Kidney epithelial cell (primary cell): ENCODE measurements at places on chromosomes 11 and 22. TPM values are rescaled to one million over a fixed set of nuclear protein-coding genes. Genes with fewer than 3 reads are reported as not detected.

Gene SOX10
- total RNA-seq = not detected in 2 replicates

Gene OR52H1
- 0.75 TPM in 1 of 2 replicates, not detected in the other for total RNA-seq

GRCh38 chr11:119785131-119785530, 56.1 kb upstream of the NECTIN1 start:
- DNase-seq = no peak

Gene IL18BP
- 2.9 and 6.4 TPM in 2 replicates for total RNA-seq

Gene OR52E8
- not detected in 2 replicates for total RNA-seq

Gene FXYD6
- 45.8 and 83.4 TPM in 2 replicates for total RNA-seq

- DNase-seq = no peak
These were observed 16.7 kb downstream of the STARD10 start for GRCh38 chr11:72776844-72777754.

DNA sequence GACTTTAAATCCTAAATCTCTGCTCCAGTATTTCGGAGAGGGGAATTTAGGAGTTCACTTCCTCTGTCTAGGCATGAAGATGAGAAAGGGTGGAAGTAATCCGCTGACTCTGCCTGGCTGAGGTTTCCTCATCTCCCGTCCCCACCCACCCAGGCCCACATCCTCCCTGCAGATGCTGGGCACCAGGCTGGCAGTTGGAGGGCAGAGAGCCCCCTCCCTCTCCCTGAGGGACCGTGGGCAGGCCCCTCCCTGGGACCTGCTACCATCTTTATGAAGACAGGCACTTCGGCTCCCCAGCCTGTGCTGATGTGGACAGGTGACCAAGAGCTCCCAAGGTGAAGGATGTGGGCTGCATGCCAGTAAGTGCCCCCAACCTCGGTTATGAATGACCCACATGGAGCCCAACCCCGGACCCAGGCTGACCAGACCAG, 6.7 kb downstream of the CASTOR1 start:
- DNase-seq = no peak

- DNase-seq = no peak
These were observed 1353.3 kb downstream of the FAM181B start for GRCh38 chr11:81380395-81380794.

DNA sequence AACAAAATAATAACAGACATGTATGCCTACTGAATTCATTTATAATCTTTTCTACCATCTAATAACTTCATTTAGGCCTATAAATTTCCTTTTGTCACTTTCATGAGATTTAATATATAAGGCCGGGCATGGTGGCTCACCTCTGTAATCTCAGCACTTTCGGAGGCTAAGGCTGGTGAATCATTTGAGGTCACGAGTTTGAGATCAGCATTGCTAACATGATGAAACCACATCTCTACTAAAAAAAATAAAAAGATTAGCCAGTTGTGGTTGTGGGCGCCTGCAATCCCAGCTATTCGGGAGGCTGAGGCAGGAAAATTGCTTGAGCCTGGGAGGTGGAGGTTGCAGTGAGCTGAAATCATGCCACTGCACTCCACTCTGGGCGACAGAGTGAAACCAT, 14.2 kb upstream of the NTM start:
- DNase-seq = peak; percentile 25

DNA sequence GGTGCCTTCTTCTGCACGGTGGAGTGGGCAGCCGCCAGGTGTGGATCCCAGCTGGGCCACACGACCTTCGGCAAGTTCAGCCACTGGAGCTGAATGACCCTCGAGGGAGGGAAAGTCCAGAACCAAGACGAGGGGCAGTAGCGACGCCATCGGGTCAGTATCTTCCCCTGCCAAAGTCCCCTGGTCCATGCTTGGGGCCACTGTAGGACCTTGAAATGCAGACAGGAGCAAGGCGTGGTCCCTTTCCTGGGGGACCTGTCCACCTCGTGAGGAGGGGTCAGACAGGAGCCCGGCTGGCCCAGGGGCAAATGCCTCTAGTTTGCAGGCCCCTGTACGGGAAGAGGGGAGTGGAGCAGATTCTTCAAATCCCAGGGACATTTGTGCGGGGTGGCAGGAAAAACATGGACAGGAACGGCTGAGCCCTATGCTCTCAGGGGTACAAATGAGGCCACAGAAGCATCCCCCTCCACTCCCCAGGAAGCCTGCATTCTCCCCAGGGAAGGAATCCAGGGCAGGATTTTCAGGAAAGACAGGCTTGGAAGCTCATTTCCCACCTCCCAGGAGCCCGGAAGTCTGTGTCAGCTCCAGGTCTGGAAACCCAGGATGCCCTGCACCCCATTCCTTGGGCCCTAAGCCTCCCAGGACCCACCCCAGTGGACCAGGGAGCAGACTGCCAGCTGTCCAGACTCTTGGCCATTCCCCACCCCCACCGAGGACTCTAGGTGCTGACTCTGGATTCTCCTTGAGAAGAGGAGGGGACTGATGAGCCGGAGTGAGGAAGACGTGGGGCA, 6.6 kb downstream of the SHANK2 start:
- DNase-seq = no peak

Gene KRTAP5-10
- not detected in 2 replicates for total RNA-seq

GRCh38 chr22:44468973-44469372, 29.1 kb downstream of the RTL6 start:
- no peak for DNase-seq

- DNase-seq = no peak
These were observed 21.6 kb upstream of the ADORA2A start for GRCh38 chr22:24405631-24406321.

DNA sequence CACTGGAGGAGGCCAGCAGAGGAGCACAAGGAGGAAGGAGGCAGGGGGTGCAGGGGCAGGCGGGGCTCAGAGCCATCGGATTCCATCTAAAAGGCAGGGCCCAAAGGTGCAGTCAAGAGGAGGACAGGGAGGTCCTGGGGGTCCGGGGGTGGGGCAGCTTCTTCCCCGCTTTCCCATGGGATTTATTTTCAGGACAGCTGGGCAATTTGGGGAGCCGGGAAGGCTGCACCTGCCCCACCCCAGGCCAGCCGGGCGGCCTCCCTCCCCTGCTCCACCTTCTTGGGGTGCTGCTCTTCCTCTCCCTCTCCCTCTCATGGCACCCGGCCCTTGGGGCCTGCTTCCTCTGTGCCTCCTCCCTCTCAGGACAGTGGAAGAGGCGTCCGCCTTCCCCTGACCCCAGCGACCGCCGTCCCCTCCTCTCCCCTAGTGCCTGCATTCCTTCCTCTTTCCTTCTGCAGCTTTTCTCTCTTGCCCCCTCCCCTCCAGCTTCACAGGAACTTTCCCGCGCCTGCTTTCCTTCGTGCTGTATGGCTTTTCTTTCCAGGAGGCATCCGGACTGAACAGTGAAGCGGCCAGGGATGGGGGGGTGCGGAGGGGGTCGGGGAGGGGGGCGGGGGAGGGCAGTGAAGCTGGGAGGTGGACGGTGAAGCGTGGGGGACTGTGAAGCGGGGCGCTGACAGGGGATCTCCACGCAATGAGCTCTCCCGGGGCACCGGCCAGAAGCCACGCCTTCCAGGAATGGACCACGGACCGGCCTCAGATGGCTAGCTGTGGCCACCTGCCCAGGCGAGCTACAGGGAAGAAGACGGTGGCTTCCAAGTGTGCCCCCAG, 26.9 kb downstream of the APOBEC3H start:
- DNase-seq = no peak

- DNase-seq = no peak
These were observed 18.4 kb downstream of the MS4A6E start for GRCh38 chr11:60345489-60345888.

DNA sequence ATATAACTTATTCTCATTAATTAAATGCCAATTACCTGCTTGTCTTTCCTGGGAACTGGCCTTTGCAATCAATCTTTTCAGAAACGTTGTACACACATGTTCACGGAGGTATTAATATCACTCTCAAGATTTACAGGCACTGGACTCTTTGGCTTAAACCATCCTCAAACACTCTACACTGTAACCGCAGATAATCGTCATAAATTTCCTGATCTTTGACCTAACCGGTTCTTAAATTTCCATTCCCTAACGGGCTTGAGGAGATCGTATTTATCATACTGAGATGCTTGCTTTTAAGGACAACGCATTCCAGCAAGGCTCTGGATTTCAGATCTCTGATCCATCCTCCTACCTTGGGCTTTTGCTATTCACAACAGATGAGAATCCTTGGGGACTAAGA, 72.8 kb downstream of the ARL14EP start:
- DNase-seq = no peak

GRCh38 chr11:63760487-63761079, 8.0 kb downstream of the ZFTA start:
- DNase-seq = no peak

- DNase-seq = peak; percentile 54
These were observed 1021.4 kb upstream of the TENM4 start for GRCh38 chr11:80462211-80462610.

DNA sequence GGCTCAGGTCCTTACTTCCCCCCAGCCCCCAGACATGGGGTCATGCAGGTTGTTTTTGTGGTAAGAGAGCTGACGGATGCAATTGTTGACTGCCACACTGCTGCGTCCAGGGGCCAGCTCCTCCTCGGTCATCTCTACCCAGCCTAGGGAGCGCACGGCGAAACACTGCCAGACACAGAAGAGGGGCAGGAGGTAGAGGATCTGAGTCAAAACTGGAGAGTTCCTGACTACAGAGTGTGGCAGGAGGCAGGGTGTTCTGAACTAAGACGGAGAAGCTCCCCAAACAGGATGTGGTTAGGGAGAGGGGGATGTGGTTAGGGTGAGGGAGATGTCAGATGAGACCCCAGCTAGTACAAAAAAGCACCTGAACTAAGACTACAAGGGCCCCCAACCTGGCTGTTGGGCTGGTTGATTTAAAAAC, 12.3 kb downstream of the SMPD1 start:
- no peak for DNase-seq

DNA sequence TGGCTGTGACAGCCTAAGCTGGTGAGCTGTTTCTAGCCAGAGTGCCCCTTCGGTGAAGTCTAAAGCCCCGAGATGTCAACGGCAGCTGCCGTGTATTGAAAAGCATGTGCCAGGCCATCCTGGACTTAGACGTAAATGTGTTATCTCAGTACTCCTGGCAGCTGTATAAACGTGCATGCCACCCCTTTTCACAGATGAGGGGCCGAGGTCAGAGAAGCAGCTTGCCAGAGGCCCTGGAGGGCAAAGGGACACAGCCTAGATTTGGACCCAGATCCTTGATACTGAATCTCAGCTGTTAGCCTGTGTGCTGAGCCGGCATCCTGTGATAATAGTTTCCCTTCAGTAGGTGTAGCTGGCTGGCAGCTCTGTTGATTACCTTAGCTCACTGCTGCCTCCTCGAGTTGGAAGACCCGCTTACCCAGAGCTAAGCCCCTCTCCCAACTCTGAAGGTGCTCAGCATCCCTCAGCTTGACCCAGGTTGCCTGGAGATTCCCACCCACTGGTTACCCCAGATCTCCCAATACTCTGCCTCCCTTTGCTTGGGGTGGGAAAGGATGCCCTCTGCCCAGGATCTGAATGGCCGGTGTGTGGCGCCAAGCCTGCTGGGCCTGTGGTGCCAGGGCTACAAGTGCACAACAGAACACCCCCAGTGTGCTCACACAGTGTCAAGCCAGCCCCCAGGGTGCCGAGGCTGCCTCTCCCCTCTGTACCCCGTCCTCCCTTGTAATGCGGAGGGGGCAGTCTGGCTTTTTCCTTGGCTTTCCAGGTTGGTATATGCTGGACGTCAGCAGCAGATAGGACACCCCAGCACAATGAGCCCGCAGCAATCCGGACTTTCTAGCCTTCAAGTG, 59.8 kb upstream of the WNT7B start:
- no peak for DNase-seq

Gene PLAAT2
- not detected in 2 replicates for total RNA-seq

DNA sequence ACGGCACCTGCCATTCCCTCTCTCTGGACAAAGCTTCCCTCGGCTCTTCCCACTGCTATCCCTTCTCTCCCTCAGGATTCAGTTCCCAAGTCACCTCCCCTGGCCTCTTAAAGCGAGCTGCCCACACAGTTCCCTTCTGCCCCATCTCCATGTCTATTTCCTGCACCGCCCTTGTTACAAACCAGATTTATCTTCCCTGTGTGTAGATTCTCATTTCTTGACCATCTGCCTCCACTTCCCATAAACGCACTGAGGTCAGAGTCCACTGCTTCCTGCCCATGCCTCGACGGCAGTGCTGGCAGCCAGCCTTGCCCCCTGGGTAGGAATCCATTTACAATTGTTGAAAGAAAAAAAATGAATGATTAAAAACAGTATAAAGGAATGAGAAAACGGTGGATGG, 11.6 kb upstream of the APOBEC3B start:
- no peak for DNase-seq

Gene ALDH3B1
- 1.2 and 2.6 TPM in 2 replicates for total RNA-seq

DNA sequence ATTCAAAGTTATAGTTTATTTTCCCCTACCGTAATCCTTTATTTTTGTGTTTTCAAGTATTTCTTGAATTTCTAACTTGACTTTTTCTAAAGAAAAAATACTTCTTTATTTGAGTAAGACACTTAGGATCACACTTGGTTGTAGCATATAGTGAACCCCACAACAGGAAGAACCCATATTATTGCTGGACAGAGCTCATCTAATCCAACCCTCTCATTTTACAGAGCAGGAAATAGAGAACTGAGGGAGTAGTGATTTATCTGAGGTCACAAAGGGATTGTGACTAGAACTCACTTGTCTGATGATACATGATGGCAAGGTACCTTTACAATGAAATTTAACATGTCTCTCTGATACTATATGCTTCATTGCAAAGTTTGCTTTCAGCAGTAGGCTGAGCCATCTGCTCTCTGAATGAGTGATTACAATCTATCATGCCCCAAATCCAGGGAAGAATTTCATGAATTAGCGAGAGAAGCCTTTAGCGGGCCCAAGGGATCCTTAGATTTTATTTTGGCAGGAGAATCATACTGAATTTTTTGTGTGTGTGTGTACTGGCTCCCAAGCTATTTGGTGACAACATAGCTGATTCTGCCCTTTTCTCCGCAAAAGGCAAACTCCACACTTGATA, 9.8 kb downstream of the SLC17A6 start:
- DNase-seq = no peak

DNA sequence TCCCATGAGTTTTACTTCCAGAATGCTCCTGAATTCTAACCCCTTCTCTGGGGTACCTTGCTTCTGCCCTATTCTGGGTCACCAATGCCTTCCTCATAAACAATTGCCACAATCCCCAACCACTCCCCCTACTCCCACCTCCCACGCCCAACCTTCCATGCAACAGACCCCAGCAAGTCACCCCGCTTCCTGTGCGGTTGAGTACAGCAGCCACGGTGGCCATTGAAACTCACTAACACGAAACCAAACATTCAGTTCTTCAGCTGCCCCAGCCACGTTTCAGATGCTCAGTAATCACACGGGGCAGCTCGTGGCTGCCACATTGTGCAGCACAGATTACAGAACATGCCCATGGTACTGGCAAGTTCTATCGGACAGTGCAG, 3.7 kb upstream of the BCR start:
- DNase-seq = no peak

DNA sequence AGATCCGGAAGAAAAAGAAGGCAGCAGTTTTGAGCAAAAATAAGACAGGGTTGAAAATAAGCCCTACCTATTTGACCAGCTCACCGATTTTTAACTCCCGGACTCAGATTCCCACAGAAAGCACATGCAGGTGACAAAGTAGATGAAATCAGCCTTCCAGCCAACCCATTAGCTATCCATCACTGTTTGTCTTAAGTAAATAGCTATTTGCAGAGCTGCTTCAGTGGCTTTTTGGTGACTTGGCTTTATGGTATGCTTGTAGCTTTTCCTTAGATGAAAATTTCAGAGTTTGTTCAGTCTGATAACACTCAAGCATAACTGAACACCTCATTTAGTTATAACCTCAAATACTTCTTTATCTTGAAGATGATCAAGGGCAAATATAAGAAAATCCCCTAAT, 192.6 kb downstream of the HIPK3 start:
- peak; percentile 71 for DNase-seq

Gene PHLDB1
- total RNA-seq = 99.0 and 107 TPM in 2 replicates
